ENCODE measurements at places on chromosomes 13 and 19.

DNA sequence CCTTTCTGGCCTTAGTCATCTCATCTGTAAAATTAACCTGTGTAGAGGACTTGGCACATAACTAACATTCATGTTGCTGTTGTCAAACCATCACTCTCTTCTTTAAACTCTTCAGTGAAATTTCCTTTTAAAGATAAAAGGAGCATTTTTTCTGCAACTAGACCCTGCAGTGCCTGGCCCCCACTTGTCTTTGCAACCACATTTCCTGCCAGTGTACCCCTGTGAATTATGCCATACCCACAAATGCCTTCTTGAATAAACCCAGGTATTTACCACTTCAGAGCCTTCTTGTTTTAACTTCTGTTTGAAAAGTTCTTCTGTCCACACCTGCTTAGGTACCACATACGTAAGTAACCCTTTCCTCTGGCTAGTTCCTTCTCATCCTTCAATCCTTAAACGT lies 118.8 kb downstream of the CDK8 start:
- DNase-seq = no peak

DNA sequence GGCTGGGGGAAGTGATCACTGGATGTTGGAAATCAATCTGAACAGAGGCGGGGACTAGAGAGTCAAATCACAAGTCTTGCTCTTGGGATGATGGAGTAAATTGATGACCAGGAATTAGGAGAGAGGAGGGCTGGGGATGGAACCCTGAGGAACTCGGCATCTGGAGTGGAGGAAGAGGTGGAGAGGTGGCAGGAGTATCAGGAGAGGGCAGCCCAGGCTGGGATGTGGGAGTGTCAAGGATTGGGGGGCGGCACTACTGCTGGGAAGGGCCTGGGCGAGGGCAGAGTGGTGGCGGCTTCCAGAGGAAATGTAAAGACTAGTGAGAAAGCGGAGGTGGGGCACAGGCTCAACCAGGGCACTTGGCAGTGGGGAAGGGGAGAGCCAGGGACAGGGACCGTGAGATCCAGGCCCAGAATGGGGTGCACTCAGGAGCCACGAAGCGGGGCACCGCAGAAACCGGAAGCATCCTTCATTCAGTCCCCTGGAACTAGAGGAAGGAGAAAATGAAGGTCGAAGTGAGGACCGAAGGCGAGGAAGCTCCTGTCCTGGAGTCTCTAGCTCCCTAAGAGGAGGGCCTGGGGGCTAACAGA lies 81.2 kb upstream of the GPR183 start:
- no peak for DNase-seq

GRCh38 chr19:4302243-4302640 lies at the start of gene TMIGD2:
TMIGD2 (minus strand) TSS chr19:4302389; CDS start chr19:4302385, 4 bp downstream.
- no peak for DNase-seq

- DNase-seq = no peak
Observed at GRCh38 chr19:12946092-12946721, 545 bp downstream of the RAD23A start.

DNA sequence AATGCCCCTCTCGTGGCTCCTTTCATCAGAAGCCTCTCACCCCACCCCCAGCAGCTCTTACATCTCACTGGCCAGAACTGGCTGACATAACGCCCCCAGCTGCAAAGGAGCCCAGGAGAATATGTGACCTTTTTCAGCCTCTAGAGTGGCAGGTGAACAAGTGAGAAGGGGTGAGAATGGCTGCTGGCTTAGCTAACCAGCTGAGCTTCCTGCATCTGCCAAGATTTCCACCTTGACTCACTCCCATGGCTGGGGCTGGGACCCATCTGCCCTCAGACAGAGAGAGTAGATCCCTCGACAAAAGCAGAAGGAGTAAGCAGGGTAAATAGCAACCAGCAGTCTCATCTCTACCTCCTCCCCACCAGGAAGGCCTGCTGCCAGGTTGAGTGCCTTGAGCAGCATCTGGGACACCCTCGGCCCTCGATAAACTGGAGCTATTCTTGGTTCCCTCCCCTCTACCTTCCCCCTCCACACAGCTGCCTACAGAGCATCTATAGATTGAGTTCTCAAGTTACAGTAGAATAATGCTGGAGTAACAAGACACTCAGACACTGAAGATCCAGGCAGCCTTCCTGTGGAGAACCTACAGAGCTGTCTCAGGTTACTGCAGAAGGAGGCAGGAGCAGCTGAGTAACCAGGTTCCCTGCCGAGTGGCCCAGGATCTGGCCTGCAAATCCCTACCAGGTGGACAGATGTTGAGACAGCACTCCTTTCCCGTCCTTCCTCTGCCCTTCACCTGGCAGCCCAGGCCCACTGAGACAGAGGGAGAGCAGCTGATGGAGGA lies 15.5 kb downstream of the KASH5 start:
- no peak for DNase-seq

DNA sequence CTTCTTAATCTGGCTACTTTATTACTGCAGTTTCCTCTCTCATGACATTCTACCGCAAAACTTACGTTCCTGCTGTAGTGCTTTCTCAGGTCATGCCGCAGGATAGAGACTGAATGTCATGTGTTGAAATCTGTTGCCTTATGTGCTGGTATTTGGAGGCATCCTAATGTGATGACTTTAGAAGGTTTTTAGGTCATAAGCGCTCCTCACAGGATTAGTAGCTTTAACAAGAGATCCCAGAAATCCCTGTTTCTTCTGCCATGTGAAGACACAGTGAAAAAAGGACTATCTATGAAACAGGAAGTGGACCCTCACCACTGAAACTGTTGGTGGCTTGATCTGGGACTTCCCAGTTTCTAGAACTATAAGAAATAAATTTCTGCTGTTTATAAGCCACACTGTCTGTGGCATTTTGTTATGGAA lies 209.3 kb downstream of the LACC1 start:
- no peak for DNase-seq

DNA sequence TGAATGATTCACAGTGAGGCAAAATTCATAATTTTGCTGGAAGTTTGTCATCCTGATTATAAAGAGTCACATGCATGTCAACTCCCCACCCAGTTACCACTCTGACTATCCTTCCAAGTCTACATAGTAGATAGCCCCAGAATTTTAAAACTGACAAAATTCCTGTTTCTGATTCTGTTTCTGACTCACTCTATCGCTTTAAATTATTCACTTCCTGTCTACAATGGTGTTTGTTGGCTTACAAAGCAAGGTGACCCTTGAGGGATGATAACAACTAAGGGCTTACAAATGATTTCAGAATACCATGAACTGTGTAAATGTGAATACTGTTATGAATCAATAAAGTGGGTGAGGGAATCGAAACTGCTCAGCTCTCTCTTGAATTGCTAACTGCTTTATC lies 98.7 kb upstream of the KL start:
- no peak for DNase-seq

DNA sequence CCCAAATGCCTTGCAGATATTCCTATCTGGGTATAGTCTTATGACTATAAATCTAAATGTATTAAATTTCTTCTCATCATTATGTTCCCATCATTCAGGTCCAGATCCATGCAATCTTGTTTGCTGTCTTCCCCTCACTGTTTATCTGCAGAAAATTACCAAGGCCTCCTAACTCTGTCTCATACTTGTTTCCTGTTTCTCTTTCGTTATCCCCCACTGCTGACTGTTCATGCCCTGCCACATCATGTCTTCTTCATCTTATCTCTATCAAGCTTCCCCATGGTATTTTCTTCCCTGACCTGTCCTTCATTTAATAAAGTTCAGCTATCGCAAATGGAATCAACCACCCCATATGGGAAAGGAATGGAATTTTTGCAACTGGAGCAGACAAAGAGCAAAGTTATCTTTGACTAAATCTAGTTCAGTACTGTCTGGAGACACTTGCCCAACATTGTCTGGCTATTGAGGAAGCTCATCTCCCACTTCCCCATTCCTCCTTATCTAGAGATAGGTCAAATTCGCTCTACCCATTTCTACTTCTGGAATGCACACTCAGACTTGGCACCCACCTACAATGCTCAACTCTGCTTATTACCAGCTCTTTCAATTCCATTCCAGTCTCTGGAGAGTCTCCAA lies 1358.1 kb downstream of the EFNB2 start:
- no peak for DNase-seq

Measured in 8988T (cell line).